Caki2 (cell line): ENCODE measurements at places on chromosomes 2 and 18.

DNA sequence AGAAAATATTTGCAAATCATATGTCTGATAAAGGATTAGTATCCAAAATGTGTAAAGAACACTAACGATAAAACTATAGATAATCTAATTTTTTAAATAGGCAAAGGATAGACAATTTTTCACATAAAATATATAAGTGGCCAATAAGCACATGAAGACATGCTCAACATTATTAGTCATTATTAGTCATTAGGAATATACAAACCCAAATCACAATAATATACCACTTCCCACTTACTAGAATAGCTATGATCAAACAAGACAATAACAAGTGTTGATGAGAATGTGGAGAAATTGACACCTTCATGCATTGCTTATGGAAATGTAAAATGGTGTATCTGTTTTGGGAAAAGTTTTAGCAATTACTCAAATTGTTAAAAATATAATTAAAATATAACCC lies 12.6 kb upstream of the MAP2 start:
- DNase-seq, result no peak

DNA sequence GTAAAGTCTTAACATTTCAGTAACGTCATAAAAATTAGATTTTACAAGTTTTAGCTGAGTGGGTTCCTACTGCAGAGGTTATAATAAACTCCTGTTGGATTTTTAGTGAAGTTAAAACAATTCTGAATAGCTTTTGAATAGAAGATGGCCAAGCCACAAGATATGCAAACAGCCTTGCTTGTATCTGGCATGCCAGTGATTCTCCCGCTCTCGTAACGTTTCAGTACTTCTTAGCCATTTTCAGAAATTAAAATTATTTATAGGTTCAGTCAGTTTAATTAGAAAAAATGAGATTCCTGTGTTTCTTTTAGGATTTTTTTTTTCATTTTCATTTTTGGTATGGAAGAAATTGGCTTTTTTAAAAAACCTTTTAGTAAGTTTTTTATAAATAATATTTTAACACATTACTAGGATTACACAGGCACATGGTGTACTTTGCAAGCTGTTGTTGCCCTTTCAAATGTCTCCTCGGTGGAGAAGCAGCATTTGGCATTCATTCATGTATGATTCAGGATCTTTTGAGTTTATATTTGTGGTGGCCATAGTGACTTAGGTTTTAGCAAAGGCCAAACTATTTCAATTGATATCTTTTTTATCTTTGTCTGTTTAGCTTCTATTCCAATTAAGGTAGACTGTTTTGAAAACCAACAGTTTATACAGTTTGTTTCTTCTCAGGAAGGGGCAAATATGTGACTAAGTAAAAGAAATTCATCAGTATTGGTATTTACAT lies 30.6 kb upstream of the RND3 start:
- DNase-seq, result no peak

DNA sequence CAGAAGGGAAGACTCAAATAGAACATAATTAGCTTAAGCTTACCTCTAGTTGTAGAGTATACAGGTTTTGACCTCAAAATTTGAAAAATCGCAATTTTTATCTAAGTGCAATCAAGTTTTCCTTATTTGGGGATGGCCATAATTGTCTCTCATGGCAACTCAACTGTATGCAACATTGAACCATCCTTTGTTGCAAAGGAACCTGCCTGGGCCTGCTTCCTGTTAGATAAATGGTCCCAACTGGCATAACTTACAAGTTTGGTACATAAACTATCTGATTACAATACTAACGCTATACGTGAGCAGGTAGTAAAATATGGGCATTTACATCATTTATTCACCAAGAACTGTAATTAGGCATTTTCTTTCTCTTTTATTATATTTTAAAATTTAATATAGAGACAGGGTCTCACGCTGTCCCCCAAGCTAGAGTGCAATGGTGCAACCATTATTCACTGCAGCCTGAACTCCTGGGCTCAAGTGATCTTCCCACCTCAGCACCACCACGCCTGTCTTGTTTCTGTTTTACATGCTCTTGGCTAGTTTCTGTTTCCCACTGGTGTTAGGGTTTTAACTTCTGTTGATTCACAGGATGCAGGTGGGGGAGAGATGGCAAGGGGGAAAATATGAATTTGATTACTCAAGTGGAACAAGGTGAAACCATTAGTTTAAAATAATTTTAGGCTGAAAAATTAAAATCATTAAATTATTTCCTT lies 55.3 kb upstream of the B3GNT2 start:
- DNase-seq, result no peak

GRCh38 chr18:44502790-44503189 lies 177.9 kb upstream of the SETBP1 start:
- DNase-seq, result no peak

DNA sequence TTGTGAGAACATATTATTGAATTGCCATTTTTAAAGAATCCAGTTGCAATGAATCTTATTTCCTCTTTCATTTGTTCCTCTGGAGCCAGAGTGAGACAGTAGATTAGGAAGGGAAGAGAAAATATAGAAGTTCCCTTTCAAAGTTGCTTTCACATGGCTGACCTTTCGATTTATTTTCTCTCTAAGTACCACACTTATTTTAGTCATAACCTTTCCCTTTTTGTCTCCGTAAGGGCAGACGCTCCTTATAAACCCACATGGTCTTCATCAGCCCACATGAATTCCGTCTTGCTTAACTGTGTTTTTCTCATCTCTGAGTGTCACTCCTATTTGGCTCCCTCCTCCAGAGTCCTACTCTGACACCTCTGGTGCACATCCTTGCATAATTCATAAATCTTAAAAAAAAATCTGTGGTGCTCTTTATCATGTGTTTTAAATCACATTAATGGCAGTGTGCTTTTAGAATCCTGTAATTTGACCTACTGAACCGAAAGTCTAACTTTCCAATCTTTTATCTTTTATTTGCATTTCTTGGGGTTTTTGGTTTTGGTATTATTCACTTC lies 38.5 kb upstream of the ZNF396 start:
- DNase-seq, result no peak

GRCh38 chr2:68992933-68993332 lies 18.5 kb downstream of the GKN1 start:
- DNase-seq, result no peak

DNA sequence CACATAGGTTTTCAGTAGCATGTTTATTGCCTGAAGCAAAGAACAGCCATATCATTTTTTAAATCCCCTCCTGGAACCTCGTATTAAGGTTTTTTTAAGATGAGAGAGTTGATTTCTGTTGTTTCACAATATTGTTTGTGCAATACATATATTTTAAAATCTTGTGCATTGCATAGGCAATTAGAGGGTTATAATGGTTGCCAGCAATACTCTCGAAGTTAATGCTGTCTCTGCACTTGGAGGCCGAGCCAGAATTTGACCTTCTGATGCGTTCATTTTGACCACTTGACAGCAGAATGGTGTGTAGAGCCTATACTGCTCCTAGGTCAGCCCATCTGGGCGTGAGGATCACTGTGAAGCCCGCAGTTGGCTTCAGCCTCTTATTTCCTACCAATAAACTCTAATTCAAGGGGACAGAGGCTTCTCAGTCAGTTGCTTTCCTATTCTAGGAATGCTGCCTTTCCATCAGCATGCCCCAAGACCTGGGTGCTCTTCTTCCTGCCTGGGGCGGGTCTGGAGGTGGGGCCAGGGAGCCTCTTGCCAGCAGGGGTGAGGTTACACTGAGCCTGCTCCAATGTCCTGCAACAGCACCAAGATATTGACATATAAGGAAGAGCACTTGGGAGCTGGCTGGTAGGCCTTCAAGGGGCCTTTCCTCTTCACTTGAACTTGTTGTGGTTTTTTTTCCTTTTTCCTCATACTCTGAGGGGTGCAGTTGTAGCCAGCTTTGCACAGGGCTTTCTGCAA lies 91.4 kb upstream of the BCL2L11 start:
- DNase-seq, result peak; percentile 68

DNA sequence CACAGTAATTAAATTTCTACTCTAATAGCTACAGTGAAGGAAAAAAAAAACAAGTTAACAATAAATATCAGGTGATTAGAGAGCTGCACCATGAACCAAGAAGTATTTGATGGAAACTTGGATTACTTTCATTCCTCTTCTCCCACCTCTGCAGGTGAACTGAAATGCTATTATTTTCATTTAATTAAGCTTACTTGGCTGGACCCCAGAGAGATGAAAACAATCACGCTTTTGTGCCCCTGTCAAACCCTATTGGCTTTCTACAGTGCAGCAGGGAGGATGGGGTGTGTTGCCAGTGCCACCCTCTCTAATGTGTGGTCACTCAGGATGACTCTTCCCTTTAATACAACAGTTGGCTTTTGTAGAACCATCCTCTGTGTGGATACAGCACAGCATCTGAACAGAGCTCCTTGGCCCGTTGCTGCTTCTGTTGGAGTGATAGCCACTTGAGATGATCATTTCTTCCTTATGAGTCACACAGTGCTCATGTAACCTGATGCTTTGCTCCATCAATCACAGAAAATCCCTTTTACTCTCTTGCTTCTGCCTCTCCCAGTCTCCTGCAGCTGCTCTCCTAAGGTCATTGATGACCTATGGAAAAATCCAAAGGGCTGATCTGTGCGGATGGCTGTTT lies 5.5 kb upstream of the ARL4C start:
- peak; percentile 86 for DNase-seq

DNA sequence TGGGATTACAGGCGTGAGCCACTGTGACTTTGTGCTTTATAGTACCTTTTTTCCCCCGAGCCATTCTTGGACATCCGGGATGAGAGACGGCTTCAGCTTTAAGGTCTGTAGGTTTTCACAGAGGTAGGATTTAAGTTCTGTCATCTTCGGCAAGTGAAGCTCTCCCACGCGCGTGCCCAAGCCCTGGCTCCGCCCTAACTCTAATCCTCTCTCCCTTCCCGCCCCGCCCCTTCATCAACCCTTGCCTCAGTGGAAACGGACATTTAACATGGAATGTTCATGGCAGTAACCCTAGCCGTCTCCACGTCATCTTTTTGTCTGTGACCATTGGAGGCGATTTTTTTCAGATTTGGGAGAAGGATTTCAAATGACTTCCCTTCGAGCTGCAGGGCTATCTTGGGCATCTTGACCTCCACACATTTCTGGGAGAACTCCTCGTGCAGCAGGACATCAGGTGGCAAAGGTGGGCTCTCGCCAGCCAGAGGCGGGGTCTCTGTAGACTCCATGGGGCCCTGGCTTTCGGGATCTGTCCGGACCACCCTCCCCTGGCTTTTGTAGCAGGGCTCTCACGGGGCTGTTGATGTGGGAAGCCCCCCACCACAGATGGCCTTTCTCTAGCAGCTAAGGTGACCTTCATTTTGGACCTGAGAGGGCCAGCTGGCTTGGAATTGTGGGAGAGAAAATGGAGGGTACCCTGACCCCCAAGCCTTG lies 6.8 kb downstream of the COLEC11 start:
- DNase-seq, result no peak

DNA sequence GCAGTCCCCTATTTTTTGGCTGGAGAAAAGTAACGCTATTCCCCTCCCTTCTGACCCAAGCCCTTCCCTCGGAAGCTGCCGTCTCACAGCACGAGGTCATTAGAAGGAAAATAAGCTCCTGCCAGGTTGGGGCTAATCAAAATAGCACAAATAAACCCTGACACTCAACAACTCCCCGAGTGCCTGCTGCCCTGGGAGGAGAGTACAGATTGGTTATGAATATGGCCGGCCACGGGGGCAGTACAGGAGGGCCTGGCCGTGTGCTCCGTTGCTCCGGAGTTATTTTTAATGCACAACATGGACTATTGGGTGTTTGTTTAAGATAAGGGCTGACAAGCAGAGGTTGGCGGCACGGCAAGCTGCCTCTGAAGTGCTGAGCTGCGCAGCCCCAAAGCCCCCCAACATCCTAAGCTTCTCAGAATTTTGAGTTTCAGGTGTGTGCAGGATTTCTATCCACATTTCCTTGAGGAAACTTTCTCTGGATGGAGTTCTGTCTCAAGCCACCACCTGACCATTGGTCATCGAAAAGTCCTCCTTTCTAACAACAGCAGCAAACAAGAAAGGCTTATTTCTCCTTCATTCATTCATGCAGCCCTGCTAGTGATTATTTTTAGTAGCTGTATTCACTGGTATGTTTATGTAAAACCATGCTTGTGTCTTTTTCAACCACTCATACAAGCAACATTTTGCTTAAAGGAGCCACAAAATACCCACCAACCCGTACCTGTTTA lies 58.7 kb downstream of the PAX3 start:
- DNase-seq, result no peak

GRCh38 chr2:39710807-39711206 lies 45.1 kb downstream of the TMEM178A start:
- DNase-seq, result no peak

DNA sequence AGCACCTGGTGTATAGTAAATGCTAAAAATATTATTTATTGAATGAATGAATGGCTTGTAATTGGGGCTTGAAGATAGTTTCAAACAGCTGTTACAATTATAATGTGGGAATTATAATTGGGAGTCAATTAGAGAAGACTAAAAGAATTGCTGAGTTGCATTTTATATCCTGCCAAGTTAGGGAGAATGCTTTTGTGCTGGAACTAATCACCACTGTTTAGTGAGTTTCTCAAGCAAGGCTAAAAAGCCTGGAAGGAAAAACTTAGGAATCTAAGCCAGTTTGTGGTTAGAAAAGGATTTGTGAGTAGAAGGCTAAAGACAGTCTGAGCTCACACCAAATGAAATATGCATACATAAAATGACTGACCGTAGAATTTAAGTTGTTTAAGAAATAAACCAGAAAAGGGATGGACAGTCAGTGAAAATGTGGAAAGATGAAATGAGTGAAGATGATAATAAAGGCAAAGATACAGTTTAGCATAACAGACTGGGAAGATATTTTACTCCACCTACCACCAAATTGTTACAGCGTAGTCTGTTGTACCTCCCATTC lies 647.7 kb upstream of the FSHR start:
- no peak for DNase-seq

DNA sequence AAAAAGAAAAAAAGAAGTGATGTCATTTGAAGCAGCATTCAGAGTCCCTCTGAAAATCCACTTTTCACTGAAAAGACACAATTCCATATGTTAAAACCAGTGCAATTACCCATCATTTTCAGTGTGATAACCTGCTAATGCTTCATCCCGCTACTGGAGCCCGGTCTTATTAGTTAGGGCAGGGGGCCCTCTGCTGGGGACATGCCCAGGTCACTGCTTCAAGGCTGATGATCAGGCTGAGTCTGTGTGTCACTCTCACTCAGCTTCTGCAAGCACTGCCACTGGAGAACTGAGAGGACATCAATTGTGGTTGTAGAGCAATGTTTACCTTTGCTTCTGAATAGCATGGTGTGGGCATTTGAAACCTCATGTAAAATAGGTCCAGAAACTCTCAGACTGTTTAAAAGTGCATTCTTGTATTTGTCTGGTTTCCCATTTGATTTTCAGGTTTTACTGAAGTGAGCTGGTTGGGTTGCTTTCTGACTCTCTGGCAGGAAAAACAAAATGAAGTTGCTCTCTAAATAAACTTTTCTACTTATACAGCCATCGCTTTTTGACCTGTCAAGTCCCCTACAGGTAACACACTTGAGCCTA lies 49.2 kb upstream of the NXPH2 start:
- peak; percentile 4 for DNase-seq

GRCh38 chr18:80095414-80095813 lies 13.6 kb upstream of the ADNP2 start:
- no peak for DNase-seq

- no peak for DNase-seq
Observed at GRCh38 chr2:47161475-47161874, 6.4 kb upstream of the STPG4 start.
